Osteoblast (primary cell): ENCODE measurements at places on chromosomes 2 and 18. TPM values are rescaled to one million over a fixed set of nuclear protein-coding genes. Genes with fewer than 3 reads are reported as not detected.
A peak's percentile ranks its signal among the peaks of the same experiment; 100 is the strongest.

OXER1 gene
- total RNA-seq, result 0.29 TPM in 1 of 2 replicates, not detected in the other

ABHD1 gene
- total RNA-seq, result under 0.01 TPM in 2 replicates

DNA sequence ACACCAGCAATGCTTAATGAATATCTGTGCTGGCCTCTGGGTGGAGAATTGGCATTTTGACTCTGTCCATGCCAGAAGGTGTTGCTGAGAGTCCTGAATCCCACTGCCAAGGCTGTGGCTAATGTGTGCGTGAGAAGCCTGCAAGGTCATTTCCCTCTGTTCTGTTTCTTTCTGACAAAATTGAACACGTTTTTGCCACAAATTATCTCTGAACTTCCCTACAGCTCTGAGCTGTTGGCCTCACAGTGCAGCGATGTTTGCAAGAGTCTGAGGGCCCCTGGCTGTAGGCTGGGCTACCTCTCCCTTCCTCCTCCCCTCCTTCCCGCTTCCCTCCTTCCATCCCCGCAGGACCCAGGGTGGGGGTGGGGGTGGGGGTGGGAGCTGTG, 154.1 kb upstream of the HS6ST1 start:
- no peaks in the 10 kb centered on the region for H3K36me3 ChIP-seq
- no peak overlapping the region for H3K27ac ChIP-seq
- H3K4me1 ChIP-seq, result peaks cover 7% of the 10 kb centered on the region
- H3K27me3 ChIP-seq, result peaks cover under 1% of the 10 kb centered on the region
- H3K4me3 ChIP-seq, result no peak overlapping the region

- no peak overlapping the region for H3K4me3 ChIP-seq
- no peak overlapping the region for H3K27ac ChIP-seq
- DNase-seq, result peak; percentile 25
- H3K36me3 ChIP-seq, result no peaks in the 10 kb centered on the region
- peaks cover 18% of the 10 kb centered on the region for H3K27me3 ChIP-seq
- no peaks in the 10 kb centered on the region for H3K4me1 ChIP-seq
Observed at GRCh38 chr2:657766-658165, 19.4 kb downstream of the TMEM18 start.
